Caki2 (cell line): ENCODE measurements at places on chromosomes 7 and 10. TPM values are rescaled to one million over a fixed set of nuclear protein-coding genes. Genes with fewer than 3 reads are reported as not detected.

- DNase-seq, result no peak
These were observed 69.0 kb downstream of the CDH23 start for GRCh38 chr10:71465551-71466252.

DNA sequence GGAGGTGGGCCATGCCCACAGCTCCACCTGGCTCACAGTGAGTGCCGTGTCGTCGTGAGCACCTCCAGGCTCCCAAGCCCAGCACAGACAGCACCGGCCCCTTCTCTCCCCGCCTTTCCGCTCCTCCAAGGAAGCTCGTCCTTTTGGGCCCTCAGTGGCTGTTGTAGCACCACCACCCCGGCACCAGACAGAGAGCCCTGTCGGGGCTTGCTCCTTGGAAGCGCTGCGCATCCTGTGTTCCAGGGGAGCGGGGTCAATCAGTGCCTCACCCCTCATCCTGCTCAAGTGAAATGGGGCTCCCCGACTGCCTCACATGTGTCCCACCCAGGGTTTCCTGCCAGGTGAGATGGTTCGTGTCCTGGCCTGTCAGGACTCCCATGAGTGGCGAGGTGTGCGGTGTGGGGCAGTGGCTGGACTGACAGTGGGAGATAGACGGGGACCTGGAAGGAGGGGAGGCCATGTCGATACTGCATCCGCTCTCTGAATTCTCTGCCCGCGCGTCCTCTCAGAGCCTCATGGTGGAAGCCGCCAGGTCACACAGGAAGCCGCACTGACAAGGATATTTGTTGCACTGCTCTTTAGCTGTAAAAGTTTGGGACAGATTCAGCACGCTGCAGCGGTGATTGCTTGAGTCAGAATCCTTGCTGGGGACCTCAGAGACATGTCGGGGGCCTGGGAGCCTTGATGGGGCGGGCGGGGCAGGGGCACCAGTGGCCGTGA is 107.1 kb downstream of the INPP5A start:
- no peak for DNase-seq

DNA sequence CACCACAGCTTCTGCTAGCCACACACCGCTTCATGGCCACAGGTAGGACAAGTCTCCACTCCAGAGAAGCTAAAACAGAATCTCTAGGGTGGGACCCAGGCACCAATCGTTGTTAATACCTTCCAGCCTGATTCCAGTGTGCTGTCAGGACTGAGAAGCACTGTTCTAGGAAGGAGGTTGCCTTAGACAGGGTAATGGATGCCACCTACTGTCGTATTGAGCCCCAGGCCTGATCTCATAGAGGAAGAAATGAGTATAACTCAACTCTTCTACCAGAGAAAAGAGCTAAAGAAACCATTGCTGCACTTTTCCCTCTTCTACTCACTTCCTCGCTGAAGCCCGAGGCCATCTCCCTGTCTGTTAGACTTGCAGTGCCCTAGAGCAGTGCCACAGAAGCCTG is 31.8 kb downstream of the CNNM1 start:
- no peak for DNase-seq

GRCh38 chr10:110568055-110568735 is 700 bp downstream of the SMC3 start:
- DNase-seq, result no peak

DNA sequence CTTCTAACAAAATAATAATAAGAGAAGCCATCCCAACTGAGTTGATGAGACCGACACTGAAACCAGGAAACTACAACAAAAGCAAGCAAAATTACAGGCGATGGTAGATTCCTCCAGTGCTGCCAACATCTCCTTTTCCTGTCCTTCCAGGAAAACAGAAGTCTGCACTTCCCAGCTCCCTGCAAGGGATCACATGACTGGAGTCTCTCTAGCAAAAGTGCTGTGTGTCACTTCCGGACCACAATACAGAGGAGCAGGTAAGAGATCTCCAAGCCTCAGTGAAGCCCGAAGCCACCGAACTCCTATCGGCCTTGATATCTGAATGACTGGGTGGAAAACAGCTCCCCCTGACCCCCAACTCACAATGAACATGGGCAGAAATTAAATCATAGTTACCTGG is 63.2 kb downstream of the SMURF1 start:
- DNase-seq, result no peak

- no peak for DNase-seq
These were observed 32.4 kb upstream of the ZNF273 start for GRCh38 chr7:64870656-64871055.

- no peak for DNase-seq
These were observed 35.0 kb upstream of the CBLL1 start for GRCh38 chr7:107708956-107709355.

DNA sequence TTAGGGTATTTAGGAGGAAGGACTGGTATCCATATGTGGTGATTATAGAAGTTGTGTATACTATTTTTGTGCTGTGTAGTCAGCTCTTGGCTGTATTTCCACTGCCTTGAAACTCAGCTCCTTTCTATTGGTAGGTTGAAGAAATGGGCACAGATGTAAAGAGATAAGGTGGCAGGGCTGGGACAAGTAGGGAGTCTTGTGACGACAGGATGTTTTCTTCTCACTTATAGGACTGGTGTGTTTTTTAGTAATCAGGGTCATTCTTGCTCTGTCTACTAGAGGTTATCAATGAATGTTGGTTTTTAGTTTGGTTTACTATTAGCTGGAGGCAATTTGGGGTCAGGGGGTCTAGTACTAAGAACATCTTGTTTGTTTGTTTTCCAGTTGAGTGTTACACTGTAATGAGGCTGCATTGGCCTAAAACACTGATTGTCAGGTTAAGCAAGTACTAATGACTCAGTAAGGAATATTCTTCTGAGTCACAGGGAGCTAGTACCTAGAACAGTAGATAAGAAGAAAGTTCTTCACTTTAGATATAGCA is 11.8 kb downstream of the UBN2 start:
- no peak for DNase-seq

DNA sequence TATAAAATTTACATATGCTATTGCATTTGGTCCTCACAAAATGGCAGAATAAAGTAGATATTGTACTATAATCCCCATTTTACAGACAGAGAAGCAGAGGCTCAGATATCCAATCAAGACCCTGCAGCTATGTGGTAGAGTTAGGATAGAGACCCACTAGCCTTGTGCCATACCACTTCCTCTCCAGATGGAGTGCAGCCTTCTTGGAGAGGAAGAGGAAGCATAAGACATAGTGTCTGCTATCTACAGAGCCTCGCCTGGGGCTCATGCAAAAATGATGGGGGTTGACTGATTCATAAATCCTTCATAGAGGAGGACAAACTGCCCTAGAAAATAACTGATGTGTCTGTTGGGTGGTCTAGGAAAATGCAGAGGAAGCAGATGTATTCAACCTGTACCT is 447.3 kb downstream of the KCNMA1 start:
- DNase-seq, result no peak

DNA sequence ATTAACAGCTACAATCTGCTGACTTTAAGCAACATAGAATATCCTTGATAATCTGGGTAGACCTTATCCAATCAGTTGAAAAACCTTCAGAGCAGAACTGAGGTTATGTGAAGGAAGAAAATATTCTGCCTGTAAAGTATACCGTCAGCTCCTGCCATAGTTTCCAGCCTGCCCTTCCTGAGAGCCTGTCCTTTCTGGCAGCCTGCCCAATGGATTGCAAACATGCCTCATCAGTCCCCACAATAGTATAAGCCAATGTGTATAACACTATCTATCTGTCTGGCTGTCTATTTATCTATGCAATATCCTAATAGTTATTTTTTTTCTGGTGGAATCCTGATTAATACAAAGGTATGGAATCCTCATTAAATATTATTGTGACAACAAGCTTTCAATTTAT is 489.2 kb upstream of the KCND2 start:
- DNase-seq, result no peak

GRCh38 chr10:69316313-69317059 is 38.2 kb downstream of the HK1 start:
- no peak for DNase-seq

DNA sequence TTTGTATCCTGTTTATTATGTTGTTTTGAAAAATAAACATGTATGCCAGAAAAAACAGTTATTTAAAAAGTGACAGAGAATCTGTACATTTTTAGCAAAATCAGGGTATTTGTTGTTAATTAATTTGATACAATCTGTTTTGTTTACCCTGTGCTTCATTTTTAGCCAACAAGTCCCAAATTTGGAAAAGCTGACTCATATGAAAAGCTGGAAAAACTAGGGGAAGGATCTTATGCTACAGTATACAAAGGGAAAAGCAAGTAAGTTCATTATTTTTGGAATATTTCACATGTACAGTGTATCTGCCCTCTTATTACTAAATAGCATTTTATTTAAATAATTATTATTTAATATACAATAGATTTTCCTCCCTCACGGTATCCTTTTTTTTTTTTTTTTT is 151.4 kb downstream of the CDK14 start:
- DNase-seq, result no peak

GRCh38 chr10:129718548-129719414 is 245.3 kb downstream of the EBF3 start:
- DNase-seq, result no peak

DNA sequence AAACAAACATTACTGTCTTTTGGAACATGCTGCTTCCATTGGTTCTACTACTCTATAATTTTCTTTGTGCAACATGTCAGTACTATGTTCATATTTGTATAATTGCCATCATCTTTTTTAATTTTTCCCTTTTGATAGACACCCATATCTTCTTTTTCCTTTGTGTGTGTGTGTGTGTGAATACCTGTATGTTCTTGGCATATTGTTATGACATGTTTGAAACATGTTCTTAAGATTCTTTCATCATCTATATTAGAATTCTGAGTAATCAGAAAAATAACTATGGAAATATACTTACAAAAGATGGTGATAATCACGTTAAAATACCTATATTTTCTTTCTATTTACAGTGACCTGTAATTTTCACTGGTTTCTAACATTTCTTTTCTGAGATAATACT is 3.5 kb upstream of the CDK6 start:
- DNase-seq, result no peak

GRCh38 chr7:120724955-120725354 is 133.0 kb downstream of the TSPAN12 start:
- no peak for DNase-seq

DNA sequence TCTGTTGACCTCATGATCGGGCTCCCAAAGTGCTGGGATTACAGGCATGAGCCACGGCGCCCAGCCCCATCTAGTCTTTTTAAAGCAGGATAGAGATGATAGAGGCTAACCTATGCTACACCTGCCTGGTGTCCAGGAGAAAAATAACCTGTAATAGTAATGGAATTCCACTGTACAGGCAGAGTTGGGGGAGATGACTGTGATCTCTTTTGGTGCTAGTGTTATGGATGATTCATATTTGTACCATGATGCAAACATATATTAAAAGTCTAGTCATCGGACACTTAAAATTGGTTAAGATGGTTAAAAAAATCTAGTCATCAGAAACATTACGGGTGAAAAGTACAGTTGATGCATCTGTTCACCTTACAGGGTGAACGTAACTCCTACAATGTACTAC is 6.1 kb upstream of the SAR1A start:
- no peak for DNase-seq

DNA sequence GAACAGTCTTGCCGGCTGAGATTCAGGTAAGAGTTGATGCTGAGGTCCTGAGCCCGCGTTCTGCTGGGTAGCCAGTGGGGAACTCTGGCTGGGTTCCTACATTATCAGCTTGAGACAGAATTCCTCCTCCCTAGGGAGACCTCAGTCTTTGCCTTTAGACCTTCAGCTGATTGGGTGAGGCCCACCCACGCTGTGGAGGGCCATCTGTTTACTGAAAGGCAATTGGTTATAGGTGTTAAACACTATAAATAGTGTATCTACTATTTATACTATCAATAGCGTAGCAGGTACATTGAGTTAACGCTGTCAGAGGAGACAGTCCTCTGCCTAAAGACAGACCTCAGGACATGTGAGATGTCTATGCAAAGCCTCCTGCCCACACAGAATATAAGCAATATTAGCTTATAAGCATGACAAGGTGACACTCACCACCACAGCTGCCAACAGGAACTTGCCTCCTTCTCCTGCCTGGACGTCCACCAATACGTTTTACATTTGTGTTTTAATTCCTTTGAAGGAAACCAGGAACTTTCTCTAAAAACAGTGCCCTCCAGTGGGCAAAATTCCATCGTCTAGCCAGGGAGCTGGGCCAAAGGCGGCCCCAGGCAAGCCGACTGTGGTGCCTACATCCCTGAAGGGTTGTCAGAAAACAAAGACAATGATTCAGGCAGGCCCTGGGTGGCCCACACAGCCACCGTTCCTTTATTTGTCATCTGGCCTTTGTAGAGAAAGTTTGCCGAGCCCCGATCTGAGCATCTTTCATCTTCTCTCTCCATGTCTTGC is 58.8 kb downstream of the INSIG1 start:
- peak; percentile 35 for DNase-seq

- no peak for DNase-seq
These were observed 153.3 kb downstream of the POU6F2 start for GRCh38 chr7:39130857-39131526.

DNA sequence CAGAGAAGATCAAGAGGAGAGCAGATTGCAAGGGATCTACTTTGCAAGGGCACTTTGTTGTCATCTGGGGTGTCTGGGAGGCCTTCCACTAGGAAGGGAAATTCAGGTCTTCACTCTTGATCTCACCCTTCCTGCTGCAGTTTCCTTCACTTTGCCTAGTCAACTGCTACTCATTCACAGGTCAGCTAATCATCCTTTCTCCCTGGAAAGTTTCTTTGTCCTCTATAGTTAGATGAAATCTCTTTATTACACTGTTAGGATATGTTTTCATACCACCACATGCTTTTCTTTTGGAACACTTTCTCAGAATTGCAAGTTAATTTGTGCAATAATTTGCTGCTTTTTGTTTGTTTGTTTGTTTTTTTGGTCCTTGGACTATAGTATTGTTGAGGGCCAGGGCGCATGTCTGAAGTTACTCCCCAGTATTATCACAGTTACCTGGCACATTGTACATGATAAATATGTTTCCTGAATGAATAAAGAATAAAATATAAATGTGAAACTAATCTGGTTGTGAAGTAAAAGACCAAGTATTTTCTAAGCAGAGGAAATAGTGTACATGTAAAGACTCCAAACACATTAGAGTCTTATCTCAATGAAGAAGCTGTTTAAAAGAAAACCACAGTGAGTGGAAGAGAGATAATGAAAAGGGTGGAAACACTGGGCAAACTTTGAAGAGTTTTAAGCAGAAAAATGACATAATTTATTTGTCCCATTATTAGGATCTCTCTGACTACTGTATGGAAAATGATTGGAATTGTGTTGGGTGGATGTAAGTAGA is 139.9 kb upstream of the DGKB start:
- no peak for DNase-seq

- no peak for DNase-seq
These were observed 339.7 kb downstream of the PTPRN2 start for GRCh38 chr7:158247758-158248487.

- no peak for DNase-seq
These were observed 310.4 kb upstream of the IMMP2L start for GRCh38 chr7:111872450-111873325.

RNF32 gene
- 2.6 and 13.5 TPM in 2 replicates for total RNA-seq

MMRN2 gene
- 4.8 and 14.5 TPM in 2 replicates for total RNA-seq

SAP25 gene
- not detected in 2 replicates for total RNA-seq

OR6V1 gene
- not detected in 2 replicates for total RNA-seq

CALU gene
- 112 and 166 TPM in 2 replicates for total RNA-seq

TAS2R41 gene
- total RNA-seq, result not detected in 2 replicates

NUTM2E gene
- total RNA-seq, result not detected in 2 replicates

CLRN3 gene
- total RNA-seq, result not detected in 2 replicates

TTYH3 gene
- 34.7 and 42.7 TPM in 2 replicates for total RNA-seq

TMEM196 gene
- not detected in 2 replicates for total RNA-seq

PHYHIPL gene
- 2.2 TPM in 1 of 2 replicates, not detected in the other for total RNA-seq

TMEM26 gene
- total RNA-seq, result not detected in 2 replicates

PLAC9 gene
- total RNA-seq, result not detected in 2 replicates

ESYT2 gene
- 96.9 and 98.3 TPM in 2 replicates for total RNA-seq

PKD2L1 gene
- not detected in 2 replicates for total RNA-seq

NPY4R2 gene
- total RNA-seq, result not detected in 2 replicates
